ENCODE measurements at places on chromosomes 3 and 15.

DNA sequence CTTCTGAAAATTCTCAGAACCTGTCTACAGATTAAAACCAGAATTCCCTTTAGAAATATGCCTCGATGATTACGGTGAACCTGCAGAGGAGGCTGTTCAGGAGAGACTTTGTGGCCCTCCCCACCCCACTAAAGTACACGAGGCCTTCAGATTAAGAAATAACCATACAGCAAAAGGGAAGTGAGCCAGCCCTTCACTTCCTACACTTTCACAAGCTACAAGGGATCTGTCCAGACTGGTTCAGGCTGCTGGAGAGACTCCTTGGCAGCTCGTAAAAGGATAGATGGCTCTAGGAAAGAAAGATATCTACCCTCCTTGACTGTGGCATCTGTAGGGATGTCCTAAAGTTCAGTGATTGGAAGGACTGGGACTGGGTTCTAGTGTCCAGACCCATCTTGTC lies 102.6 kb downstream of the ALDH1A2 start:
- DNase-seq = no peak

- DNase-seq = no peak
Measured at GRCh38 chr3:69647511-69648110, 91.7 kb upstream of the MITF start.

GRCh38 chr15:32849769-32850668 lies 132.2 kb downstream of the GREM1 start:
- no peak for DNase-seq

DNA sequence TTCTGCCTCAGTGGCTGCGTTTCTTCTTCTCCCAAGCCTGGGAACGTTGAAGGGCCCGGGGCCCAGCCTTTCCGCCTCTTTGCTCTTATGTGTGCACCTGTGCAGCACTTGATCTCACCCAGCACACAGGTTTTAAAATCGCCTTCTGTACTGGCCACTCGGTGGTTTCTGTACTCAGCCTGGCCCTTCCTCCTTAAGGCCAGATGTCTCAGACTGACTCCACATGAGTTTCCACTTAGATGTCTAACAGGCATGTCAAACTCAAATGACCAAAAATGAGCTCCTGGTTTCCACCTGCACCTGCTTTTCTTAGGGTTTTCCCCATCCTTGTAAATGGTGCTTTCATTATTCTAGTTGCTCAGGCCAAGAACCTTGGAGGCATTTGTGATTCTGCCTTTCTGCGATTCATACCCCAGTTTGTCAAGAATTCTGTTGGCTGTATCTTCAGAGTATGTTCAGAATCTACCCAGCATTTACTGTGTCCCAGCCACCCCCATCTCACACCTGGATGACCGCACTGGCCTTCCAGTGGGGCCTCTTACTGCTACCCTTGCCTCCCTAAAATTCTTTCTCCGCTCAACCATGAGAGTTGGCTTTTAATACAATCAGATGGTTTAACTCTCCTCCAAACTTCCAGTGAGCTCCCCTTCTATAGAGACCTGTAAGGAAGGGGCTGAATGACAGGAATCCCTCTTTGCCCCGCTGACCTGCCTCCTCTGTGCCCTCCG lies 2.2 kb upstream of the TRAK1 start:
- DNase-seq = no peak

GRCh38 chr3:66041116-66041515 lies 2.4 kb upstream of the MAGI1 start:
- no peak for DNase-seq

- DNase-seq = no peak
Measured at GRCh38 chr3:171784387-171784786, 25.9 kb downstream of the PLD1 start.

- DNase-seq = no peak
Measured at GRCh38 chr15:47959617-47960413, 161.0 kb upstream of the SLC24A5 start.

GRCh38 chr3:11455956-11456355 lies 183.8 kb downstream of the ATG7 start:
- no peak for DNase-seq

DNA sequence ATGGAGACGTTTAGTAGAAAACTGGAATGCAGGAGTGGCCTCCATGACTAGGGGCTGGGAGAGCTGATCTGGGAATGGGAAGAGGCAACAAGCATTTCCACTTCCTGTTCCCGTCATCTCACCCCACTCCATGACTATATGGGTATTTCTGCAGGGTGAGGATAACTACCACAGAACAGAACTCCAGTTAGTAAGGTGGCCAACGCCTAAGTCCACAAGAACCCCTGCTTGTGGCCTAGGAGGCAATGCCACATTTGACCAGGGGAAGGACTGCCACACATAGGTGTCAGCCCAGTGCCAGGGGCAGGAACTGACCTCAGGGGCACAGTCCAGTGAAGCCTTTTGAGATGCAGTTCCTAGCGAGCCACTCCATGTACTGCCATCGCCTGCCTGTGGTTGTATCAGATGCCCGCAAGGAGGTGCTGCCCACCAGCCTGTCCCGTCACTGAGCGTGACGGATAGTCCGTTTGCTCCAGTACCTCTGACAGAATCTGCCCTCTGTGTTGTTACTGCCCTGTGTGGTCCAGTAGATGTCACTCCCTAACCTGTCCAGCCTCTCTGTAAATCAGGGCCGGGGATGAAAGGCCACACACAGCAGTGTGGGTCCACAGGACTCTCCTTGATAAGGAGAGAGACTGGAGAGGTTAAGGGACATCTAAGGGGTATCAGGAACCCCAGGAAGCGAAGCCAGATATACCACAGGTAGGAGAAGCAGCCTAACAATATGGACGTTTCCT lies 3.5 kb upstream of the MTFMT start:
- DNase-seq = peak; percentile 13

DNA sequence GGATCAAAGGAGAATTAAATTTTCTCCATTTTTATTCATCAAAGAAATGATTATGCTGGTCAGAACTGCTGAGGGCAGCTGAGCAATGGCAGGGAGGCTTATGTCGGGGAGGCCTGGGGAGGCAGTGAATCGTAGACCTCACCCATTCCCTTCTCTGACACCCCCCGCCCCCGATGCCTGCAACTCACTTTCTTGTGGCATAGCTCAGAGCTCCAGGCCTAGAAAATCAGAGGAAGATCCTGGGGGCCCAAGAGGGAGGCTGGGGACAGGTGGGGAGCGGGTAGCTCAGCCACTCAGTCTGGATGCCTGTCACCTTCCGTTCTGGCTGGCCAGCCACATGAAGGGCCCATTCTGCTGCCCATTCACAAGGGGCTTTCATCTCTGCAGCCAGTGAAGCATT lies 1.1 kb upstream of the DNAH1 start:
- DNase-seq = no peak

- DNase-seq = no peak
Measured at GRCh38 chr15:60057554-60057953, 53.4 kb downstream of the FOXB1 start.

DNA sequence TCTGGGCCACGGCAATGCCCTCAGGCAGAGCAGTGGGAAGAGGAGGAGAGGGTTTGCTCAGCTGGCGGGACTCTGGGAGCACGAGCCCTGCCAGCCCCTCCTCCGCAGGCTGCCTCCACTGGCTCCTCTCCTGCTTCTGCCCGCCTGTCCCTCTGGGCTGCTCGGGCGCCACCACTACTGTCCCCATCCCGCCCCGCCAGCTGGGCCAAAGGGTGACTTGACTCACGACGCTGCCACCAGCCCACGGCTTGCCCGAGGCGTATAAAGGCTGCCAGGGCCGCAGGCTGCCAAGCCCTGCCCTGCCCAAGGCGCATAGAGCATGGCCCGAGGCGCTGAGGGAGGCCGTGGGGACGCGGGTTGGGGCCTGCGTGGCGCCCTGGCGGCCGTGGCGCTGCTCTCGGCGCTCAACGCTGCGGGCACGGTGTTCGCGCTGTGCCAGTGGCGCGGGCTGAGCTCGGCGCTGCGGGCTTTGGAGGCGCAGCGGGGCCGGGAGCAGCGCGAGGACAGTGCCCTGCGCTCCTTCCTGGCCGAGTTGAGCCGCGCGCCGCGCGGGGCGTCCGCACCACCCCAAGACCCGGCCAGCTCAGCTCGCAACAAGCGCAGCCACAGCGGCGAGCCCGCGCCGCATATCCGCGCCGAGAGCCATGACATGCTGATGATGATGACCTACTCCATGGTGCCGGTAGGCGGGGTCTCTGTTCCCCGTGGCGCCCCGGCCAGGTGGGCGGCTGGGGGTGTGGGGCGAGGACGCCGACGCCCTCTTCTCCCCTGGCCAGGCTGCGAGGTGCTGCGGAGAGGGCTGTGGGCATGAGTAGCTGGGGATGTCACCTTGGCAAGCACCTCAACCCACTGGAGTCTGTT lies at the start of gene GLDN:
Gene GLDN, plus strand, starts transcription at position 290 of the 861 bp plus-strand sequence. Its CDS starts 30 bp downstream, at position 320.
- DNase-seq = no peak

- no peak for DNase-seq
Measured at GRCh38 chr3:445960-446359, 249.4 kb downstream of the CHL1 start.

DNA sequence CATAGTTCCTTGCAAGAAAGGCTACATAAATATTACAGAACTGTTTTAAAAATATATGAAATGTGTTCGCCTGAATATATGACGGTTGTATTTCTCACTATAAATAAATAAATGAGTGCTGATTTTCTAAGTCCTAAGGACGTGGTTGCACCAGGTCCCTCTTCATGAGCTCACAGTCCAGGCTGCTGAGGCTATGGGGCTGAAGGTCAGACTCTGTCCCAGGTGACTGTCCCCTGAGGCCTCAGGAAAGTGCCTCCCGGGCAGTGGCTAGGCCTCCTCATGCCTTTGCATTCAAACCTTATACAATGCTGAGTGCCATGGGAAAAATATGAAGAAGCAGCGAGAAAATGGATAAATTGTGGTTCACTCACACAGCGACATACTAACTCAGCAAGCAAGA lies 43.5 kb upstream of the SSR3 start:
- DNase-seq = no peak

DNA sequence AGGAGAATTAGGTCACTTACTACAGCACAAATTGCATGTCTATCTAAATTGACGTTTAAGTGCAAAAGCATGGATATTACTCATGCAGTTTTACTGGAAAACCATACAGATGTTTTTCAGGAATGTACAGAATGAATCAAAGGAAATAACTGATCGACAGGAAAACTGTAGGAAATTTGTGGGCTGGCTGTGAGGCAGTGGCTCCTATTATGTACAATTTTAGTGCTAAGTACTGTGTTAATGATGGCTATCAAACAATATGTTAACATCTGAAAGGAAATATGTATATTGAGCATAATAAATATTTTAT lies 6.9 kb downstream of the NUDT16 start:
- DNase-seq = no peak

DNA sequence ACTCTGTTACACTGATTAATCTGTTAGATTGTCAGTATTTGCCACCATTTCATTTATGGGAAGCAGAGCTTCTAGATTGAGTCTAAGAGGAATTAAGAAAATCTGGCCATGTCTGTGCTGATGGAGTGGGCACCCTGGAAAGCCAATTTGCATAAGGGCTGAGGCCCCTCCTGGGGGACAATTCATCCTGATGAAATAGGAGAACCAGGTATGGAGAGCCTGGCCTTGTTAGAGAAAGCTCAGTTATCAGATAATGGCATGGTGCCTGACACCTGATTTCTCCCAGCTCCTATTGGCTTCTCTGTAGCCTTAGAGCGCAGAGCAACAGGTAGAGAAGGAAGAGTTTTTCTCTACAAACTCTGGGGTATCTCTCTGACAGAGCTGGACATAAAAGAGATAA lies 114.2 kb downstream of the EBLN2 start:
- DNase-seq = no peak

- DNase-seq = no peak
Measured at GRCh38 chr3:11618904-11619303, 24.8 kb downstream of the VGLL4 start.

DNA sequence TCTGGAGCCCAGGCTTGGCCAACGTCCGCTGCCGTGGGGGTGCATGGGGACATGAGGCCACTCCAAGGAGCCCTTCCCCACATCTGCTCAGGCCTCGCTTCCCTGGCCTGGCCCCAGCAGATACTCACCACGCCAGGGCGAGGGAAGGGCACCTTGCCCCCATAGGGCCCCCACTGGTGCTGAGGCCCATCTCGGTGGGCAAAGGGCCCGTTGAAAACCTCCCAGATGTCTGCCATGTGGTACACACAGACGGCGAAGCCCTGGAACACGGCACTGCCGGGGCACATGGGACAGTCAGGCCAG lies 4.7 kb downstream of the SEMA3G start:
- DNase-seq = no peak

GRCh38 chr3:168884353-168884903 lies 779.1 kb downstream of the MECOM start:
- DNase-seq = no peak

- no peak for DNase-seq
Measured at GRCh38 chr3:17021614-17022013, 136.9 kb downstream of the PLCL2 start.

DNA sequence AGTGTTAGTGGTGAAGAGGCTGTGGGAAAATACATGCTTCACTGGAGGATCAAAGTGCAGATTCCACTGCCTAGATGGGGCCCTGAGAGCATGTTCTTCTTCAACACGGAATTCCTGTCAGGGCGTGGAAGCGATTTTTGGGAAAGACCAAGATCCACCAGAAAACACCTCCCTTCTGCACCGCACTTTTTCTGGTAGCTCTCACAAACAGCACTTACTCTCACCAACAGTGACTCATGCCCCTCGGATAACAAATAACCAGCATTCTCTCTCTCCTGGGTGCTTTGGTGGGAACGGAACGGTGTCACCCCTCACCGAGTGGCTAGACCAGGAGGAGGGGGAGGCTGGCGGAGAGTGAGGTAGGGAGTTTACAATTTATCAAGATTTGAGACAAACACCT lies 40.1 kb downstream of the ADAMTSL3 start:
- DNase-seq = no peak

DNA sequence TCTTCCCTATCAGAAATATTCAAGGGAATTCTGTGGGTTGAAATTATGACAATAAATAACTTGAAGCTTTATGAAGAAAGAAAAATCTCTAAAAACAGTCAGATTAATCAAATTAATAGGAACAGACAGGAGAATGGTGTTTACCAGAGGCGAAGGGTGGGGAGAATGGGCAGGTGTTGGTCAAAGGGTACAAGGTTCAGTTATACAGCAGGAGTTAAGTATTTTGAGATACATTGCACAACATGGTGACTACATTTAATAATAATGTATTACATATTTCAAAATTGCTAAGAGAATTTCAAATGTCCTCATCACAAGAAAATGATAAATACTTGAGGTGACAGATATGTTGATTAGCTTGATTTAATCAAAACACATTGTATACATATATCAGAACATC lies 18.6 kb downstream of the SPCS1 start:
- DNase-seq = no peak

DNA sequence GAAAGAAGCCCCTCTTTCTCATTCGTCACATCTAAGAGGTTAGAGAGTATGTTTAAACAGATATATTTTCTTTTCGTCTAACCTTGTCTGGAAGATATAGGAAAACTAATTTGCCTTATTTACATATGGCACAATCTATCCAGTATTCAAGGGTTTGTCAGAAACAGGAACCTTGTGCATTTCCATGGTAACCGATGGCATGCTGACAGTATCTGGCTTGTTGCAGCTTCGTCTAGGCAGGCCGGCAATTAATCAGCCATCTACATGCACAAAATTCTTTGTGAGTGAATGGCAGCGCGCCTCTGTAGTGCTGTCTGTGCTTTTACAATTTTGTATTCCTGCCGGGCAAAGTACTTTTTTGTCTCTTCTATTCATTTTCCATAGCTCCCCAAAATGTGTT lies 294.0 kb upstream of the SOX2 start:
- DNase-seq = no peak
